ENCODE measurements at places on chromosomes 6 and 20.

- no peak for DNase-seq
Measured at GRCh38 chr6:27061235-27061993, 186.1 kb upstream of the PRSS16 start.

DNA sequence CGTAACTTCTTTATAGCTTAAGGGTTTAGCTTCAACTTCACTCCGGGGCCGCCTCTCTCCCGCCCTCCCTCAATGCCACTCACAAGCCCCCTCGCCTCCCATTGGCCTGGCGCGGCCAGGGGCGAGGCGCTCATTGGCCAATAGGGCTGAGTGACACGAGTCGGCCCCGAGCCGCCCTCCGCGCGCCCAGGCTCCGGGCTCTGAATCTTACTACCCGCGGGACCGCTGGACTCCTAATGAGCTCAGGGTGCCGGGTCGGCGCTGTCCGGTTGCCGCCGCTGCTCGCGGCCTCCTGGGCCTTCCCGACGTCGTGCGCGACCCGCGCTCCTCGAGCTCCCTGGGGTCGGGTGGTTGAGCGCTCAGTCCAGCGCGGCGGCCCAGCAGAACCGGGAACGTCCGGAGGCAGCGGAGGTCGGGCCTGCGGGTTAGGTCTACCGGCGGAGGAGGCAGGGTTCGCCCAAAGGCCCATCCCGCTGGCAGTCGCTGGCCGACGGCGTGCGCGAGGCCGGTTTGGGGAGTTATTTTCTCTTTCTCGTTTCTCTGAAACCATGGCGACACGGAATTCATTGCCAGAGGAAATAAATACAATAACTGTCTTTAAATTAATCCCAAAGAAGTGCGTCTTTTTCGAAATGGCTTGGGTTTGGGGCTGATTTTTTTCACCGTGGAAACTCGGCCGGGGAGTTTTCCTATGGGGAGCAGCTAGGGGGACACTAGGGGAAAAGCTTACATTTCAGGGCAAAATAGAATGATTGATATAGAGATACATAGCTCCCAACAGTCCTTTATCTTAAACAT is at the start of gene SIM1:
SIM1 (minus strand) TSS at position 19 of the 798 bp plus-strand sequence. CDS start 1,453 bp downstream, outside the sequence.
- peak; percentile 80 for DNase-seq

DNA sequence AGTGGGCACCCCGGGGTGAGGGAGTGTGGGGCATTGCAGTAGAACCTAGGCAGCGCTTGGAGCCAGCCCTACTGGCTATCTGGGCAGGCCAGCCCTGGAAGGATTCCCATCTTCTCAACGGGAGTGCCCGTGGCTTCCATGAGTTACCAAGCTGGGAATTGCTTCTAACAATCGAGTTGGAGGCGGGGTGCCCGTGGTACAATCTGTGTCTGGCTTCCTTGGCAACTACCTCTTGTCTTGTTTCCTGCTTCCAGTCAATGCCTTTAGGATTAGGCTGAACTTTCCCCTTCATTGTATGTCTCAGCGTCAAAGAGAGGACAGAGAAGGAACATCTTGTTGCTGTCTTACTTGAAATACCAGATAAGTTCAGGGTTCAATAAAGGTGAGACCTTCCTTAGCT is 33.3 kb downstream of the PPP1R14C start:
- no peak for DNase-seq

GRCh38 chr6:94736236-94736635 is 841.1 kb upstream of the MANEA start:
- no peak for DNase-seq

DNA sequence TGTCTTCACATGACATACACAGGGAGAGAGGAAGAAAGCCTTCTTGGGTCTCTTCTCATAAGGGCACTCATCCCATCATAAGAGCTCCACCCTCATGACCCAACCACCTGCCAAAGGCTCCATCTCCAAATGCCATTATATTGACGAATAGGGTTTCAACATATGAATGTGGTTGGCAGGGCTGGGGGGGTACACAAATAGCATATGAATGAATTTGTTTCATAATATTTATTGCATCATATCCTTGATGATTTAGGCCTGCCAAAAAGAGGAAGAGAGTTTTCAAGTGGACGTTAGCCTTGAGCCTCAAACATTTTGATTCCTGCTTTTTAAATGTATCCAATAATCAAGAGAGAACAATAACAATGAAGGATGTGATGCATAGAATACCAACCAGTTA is 26.2 kb upstream of the OPRM1 start:
- DNase-seq: no peak

DNA sequence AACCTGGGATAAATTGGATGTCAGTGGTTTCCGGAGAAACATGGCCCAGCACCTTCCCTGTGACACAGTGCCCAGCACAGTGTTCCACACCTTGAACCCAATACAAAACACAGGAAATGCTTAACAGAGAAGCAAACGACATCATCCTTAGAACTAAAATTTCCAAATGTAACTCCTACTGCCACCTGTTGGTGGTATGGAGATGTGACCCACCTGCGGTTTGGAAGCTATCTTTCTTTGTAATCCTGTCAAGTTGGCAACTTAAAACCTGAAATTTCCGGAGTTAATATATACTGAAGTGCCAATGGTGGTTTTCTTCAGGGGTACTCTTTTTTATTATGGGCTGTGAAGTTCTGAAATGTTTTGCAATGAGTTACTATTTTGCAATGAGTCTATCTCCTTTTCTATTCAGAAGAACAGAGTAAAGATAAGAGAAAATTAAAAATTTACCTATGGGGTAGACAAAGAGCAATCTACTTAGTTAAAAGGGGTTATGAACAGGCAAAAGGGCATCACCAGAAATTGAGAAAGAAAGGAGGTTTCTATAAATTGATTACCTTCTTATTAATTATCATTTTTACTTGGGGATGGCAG is 658.8 kb downstream of the PTPRT start:
- no peak for DNase-seq

GRCh38 chr6:14819001-14819400 is 426.9 kb upstream of the JARID2 start:
- no peak for DNase-seq

DNA sequence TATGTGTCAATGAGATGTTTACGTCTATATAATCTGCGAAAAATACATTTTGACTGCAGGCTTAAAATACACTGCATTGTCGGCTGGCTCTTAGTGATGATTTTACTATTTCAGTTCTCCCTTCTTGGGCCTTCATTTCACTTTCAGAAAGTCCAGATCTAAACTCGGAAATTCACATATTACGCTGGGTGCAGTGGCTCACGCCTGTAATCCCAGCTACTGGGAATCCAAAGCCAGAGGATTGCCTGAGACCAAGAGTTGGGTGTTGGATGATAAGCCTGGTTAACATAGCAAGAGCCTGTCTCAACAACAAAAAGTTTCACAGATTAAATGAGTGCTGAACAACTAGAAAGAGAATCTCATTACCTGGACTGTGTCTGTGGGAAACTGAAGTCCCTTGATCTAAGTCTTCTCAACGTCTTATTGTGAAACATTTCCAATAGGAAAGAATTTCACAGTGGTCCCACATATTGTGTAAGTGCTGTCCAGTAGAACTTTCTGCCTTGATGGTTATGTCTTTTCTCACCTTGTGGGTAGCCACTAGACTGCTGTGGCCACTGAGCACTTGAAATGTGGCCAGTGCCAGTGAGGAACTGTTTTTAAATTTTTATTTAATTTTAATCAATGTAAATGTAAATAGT is 1.9 kb downstream of the GINM1 start:
- DNase-seq: no peak

- no peak for DNase-seq
Measured at GRCh38 chr6:34511214-34511914, 44.8 kb downstream of the SPDEF start.

DNA sequence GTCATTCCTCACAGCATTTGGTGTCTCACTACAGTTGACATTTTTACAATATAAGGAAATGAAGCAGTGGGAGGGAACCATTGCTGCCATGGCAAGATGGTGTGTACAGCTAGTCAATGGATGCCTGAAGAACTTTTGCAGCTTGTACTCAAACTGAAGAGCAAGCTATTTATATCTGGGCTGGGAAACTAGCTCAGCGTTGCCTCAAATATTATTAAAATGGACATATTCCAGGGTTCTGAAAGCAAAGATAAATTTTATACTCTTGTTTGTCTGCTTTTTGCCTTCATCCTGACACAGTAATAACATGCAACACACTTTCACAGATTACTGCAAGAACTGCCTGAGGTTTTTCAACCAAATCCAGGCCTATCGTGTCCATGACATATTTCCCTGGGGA is 156.4 kb upstream of the COL21A1 start:
- DNase-seq: no peak

- DNase-seq: no peak
Measured at GRCh38 chr20:20594171-20594530, 118.3 kb downstream of the RALGAPA2 start.

DNA sequence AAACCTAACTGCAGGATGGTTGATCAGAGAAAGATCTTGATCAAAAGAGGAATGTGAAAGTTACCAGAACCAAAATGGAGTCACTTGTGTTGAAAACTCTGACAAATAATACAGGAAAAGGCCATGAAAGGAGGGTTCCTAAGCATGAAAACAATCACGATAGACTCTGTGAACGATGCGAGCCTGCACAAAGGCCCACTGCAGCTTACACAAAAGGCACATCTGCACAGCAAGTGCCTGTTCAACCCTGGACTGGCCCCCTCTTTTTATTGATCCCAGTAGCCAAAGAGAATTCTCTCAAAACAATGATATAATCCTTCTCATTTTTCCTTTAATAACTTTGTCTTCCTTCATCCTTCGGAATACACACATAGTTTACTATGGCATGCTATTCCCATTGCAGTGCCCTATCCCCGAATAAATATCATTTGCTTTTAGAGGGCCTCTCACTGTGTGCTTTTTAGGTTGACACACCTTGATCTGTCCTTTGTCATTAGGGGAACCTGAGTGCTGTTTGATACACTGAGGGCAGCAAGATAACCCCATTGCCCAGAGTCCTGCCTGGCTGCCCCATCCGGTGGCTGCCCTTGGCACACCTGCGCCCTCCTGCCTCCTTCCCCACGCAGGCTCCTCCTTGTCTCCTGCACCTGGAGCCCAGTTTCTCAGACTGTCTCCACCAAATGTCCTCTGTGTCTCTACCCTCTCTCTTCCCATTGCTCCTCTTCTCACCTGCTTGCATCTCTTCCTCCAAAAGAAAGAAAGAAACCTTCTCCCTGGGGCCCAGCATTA is 98.3 kb upstream of the FRMD1 start:
- DNase-seq: peak; percentile 13

DNA sequence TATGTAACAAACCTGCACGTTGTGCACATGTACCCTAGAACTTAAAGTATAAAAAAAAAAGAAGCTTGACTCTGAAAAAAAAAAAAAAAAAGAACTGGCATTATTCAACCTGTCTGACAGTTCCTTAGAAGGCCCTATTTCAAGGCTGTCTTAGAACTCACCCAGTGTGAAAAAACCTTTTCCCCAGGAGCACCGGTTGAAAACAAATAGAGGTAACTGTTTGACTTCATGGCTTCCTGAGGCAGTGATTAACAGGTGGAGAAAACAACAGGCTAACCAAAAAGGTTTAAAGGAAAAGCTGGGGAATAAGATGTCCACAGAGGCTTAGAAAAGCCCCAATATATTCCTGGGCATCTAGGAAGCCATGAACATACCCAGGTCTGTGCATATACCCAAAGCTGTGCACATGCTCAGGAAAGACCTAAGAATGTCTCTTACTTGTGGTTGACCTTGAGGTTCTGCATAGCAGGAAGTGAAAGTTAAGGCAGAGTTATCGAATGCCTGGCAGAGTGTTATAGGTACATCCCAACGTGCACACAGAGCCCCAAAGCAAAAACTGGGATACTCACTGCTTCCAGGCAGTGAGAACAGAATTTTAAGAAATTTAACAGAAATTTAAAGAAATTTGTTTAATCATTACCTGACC is 7.0 kb downstream of the UQCC1 start:
- no peak for DNase-seq

DNA sequence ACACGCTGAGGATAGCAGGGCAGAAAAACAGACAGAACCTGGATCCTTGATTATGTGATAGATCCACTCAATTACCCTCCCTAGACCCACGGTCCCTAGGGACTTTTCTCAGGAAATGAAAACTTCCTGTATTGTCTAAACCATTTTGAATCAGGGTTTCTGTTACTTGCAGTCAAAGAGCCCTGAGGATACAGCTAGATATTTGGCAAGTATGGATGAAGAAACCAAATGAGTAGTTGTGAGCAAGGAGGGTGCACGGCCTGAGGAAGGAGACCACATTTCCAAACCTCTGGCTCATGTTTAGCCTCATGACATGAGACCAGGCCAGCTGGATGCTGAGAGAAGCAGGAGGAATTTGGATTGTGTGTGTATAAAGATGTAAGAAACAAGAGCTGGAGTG is 91.6 kb downstream of the MRPL14 start:
- DNase-seq: no peak

GRCh38 chr6:104579310-104579863 is 280.3 kb downstream of the HACE1 start:
- DNase-seq: no peak

DNA sequence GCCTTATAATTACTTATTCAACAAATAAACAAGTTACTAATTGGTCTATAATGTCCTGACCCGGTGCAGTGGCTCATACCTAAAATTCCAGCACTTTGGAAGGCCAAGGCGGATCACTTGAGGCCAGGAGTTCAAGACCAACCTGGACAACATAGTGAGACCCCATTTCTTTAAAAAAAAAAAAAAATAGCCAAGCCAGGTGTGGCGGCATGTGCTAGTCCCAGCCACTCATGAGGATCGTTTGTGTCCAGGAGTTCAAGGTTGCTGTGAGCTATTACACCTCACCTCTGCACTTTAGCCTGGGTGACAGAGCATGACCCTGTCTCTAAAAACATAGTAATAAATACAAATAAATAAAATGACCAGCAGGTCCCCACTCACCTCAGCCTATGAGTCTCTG is 9.8 kb upstream of the UBE2V1 start:
- DNase-seq: no peak

DNA sequence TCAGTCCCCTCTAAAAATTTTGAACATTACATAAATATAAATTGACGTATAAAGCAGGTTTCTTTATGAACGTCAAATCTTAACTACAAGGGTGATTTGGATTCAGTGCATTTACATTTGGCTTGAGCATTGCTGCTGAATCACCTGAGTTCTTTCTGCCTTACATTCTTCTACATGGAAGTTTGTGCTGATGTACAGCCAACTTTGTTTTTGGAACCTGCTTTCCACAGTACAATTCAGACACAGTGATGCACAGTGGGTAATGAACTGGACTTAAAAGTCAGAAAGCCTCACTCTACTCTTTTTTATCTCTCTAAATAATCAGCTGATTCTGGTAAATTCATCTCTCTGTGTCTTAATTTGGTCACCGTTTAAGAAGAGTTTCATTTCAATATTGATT is 47.6 kb downstream of the RCAN2 start:
- no peak for DNase-seq

- DNase-seq: no peak
Measured at GRCh38 chr20:24362080-24362479, 107.3 kb upstream of the SYNDIG1 start.

- DNase-seq: no peak
Measured at GRCh38 chr6:39453241-39453640, 130.7 kb upstream of the KCNK16 start.

- DNase-seq: no peak
Measured at GRCh38 chr6:143457563-143458359, 7.2 kb downstream of the PEX3 start.

GRCh38 chr6:111204881-111205280 is 117.6 kb downstream of the SLC16A10 start:
- no peak for DNase-seq

Data from lower leg skin (tissue), 4 donors.